Endothelial cell (in vitro differentiated cells): ENCODE measurements at places on chromosomes 11 and 22. TPM values are rescaled to one million over a fixed set of nuclear protein-coding genes. Genes with fewer than 3 reads are reported as not detected.

Gene VSTM5
- total RNA-seq = 0.56 TPM

DNA sequence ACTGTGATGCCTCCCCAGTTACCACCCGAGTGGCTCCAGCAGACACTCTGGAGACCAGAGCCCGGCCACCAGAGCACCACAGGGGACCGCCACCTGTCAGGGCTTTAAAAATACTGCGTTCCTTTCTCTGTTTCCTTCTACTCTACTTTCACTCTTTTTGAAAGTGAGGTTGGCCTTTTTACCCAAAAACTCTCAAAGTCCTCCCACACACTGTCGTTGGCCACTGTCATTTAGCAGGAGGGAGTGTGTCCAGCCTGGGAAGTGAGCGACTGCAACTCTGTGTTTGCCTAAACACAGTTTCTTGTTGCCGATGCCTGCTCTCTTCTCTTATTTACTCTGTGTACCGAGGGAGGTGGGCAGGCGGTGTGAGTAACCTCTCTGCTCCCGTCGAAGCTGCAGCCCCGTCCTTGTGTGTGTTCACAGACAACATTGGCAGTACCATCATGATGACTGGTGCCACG, 90.8 kb upstream of the CLDN5 start:
- H3K4me1 ChIP-seq = peaks cover 17% of the 10 kb centered on the region
- peaks cover 6% of the 10 kb centered on the region for H3K27me3 ChIP-seq
- H3K4me3 ChIP-seq = no peak overlapping the region
- no peak for DNase-seq
- H3K27ac ChIP-seq = no peak overlapping the region

Gene GAL
- 15.9 TPM for total RNA-seq

GRCh38 chr22:32801537-32802236, at the start of gene TIMP3:
TSS of gene TIMP3 (plus strand) at chr22:32801705. CDS start at chr22:32802002, 297 bp downstream.
- peak within 1 kb of the TSS; percentile 97 for H3K4me3 ChIP-seq
- peaks cover 24% of the 10 kb centered on the region for H3K4me1 ChIP-seq
- peak within 1 kb of the TSS; percentile 70 for H3K27ac ChIP-seq
- peak; percentile 81 for DNase-seq
- H3K36me3 ChIP-seq = no peaks in the 10 kb centered on the region

DNA sequence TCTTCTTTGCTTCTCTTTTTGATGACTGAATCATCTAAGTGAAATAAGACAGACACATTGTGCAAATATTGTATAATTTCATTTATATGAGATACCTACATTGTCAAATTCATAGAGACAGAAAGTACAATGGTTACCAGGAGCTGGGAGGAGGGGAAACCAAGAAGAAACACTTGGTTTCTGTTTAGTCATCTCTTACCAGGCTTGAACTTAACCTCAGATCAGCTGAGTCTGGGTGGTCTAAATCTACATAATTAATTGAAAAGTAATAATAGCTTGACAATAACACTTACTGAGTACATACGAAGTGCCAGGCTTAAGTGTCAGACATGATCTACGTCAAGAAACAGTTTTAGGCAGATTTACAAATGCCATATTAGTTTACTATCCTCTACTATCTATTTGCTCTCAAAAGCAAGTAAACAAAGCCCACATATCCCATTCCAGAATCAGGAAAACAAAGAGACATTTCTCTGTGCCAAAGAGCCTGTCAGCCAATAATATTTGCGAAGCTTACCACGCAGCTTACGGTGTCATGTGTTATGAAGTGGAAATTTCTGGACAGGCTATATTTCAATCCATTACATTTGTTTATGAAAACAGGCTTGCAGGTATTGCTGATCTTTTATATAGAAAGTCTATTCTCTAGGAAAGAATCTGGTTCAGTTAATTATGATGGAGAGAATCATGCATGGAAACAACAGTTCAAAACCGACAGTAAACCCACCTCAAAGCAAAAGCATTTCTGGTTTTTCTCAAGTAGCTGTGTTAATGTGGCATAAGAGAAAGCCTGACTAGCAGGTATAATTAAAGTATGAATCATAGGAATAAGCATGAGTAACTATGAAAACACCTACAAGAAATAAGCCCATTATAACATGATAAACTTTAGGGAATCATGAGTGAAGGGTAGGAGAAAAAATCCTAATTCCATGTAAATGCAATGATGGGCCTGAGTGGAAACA, 2.7 kb upstream of the ARHGAP42 start:
- H3K36me3 ChIP-seq = no peaks in the 10 kb centered on the region
- H3K27ac ChIP-seq = no peak overlapping the region
- H3K4me3 ChIP-seq = no peak overlapping the region
- H3K27me3 ChIP-seq = peaks cover 6% of the 10 kb centered on the region

Gene BRD1
- total RNA-seq = 40.3 TPM

DNA sequence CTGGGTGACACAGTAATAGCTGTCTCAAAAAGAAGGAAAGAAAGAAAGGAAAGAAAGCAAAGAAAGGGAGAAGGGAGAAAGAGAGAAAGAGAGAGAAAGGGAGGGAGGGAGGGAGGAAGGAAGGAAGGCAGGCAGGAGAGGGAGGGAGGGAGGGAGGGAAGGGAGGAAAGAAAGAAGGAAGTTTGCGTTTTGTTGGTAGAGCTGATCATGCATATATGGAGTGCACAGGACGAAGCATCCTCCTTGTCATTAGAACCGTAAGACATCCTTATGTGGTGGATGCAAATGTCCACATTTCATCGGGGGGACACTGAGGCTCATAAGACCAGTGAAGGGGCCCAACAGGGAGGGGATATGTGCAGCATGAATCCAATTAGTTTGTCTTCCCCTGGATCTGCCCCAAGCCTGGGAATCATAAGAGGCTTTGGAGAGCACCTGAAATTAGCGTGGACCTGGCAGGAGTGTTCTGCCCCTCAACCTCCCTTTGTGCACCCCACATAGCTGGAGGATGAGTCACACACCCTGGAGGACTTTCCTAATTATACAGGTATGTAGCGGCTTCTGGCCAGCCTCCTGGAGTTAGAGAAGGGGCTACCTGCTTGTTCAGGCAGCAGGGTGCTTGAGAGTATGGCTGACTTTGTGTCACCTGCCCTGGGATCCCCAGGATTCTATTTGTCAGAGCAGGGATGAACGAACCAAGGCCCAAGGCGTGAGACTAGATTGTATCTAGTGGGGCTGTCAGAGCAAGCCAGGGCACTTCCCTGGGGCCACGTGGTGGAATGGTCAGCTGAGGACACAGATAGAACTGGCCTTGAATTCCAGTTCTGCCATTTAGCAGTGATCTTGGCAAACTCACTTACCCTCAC, 119.7 kb upstream of the CD82 start:
- no peak for DNase-seq
- H3K36me3 ChIP-seq = no peaks in the 10 kb centered on the region
- H3K4me1 ChIP-seq = no peaks in the 10 kb centered on the region
- peaks cover 1% of the 10 kb centered on the region for H3K27me3 ChIP-seq

Gene NFAM1
- 1.6 TPM for total RNA-seq

Gene POTEH
- total RNA-seq = not detected

GRCh38 chr11:104819603-104820002, 78.7 kb downstream of the CASP12 start:
- H3K4me3 ChIP-seq = no peak overlapping the region
- no peak for DNase-seq
- H3K27me3 ChIP-seq = peaks cover 2% of the 10 kb centered on the region

- DNase-seq = no peak
- H3K27me3 ChIP-seq = no peaks in the 10 kb centered on the region
- no peak overlapping the region for H3K27ac ChIP-seq
- H3K36me3 ChIP-seq = no peaks in the 10 kb centered on the region
- H3K4me1 ChIP-seq = no peaks in the 10 kb centered on the region
Measured at GRCh38 chr11:113496026-113496651, 20.9 kb upstream of the DRD2 start.

Gene C11orf42
- not detected for total RNA-seq

DNA sequence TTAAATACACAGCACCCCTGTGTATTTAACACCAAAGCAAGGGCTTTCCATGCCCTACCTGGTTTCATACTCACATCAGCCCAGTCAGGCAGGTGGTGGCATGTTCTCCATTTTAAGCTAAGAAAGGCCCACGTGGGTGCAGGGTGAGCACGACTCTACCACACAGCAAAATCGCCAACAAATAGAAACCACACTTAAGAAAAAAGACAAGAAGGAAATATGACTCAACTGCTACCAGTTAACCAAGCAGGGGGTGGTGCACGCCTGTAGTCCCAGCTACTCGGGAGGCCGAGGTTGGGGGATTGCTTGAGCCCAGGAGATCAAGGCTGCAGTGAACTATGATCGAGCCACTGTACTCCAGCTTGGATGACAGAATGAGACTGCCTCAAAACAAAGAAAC, 35.2 kb upstream of the TFIP11 start:
- DNase-seq = no peak
- peaks cover 6% of the 10 kb centered on the region for H3K36me3 ChIP-seq
- H3K4me1 ChIP-seq = peaks cover 4% of the 10 kb centered on the region
- no peak overlapping the region for H3K27ac ChIP-seq

DNA sequence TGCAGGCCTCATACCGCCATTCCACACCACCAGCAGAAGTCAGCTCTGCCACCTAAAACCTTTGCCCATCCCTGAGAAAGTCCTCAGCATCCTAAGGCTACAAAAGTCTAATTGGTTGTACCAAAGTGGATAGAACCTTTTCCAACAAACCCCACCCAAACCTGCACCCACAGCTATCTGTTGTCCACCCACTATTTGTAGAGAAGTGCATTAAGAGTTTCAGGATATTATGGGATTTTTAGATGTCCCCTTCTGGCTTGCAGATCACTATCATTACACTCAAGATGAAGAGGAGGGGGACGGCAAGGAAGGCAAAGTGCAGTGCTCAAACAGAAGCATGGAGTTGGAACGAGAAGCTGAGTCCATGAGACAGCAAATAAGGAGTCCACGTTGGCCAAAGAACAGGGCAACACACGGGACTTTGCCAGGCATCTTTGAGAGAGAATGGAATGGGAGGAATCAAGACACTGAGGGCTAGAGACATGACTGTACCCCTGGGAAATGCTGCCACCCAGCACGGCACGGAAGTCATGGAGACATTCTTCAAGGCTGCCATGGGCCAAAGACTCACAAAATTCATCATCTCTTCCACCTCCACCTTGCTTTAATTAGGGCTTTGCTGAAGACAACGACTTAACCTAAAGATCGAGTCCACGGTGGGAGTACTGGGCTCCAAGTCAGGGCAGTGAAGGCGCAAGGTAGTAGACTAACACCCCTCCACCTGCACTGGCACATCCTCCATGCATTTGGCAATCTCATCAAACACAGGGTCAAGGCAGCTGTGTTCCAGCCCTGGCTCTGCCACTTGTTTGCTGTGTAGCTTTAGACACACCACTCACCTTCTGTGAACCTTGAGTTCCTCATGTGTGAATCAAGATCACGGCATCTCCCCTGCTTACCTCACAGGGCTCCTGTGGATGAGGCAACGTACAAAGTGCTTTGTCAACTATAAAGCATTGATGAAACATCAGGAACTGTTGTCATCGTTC, 112.9 kb upstream of the TMEM45B start:
- no peak overlapping the region for H3K27ac ChIP-seq
- peaks cover 5% of the 10 kb centered on the region for H3K27me3 ChIP-seq
- no peaks in the 10 kb centered on the region for H3K36me3 ChIP-seq
- no peak overlapping the region for H3K4me3 ChIP-seq
- DNase-seq = no peak

- no peak for DNase-seq
- H3K36me3 ChIP-seq = no peaks in the 10 kb centered on the region
- no peak overlapping the region for H3K4me3 ChIP-seq
- no peak overlapping the region for H3K27ac ChIP-seq
- H3K27me3 ChIP-seq = peaks cover 8% of the 10 kb centered on the region
- H3K4me1 ChIP-seq = peaks cover 3% of the 10 kb centered on the region
Measured at GRCh38 chr11:108966978-108967377, 302.1 kb downstream of the DDX10 start.

Gene ROBO3
- total RNA-seq = 40.0 TPM

Gene C11orf52
- total RNA-seq = 2.8 TPM

- no peak overlapping the region for H3K27ac ChIP-seq
- H3K4me1 ChIP-seq = no peaks in the 10 kb centered on the region
- peaks cover 10% of the 10 kb centered on the region for H3K36me3 ChIP-seq
Measured at GRCh38 chr11:11822946-11823345, 18.8 kb upstream of the USP47 start.

GRCh38 chr22:47793304-47794101, 1031.1 kb downstream of the TBC1D22A start:
- peaks cover 3% of the 10 kb centered on the region for H3K4me1 ChIP-seq
- no peak overlapping the region for H3K4me3 ChIP-seq
- no peaks in the 10 kb centered on the region for H3K36me3 ChIP-seq
- DNase-seq = no peak

Gene CDC42EP1
- 51.2 TPM for total RNA-seq

- H3K36me3 ChIP-seq = no peaks in the 10 kb centered on the region
- H3K27me3 ChIP-seq = no peaks in the 10 kb centered on the region
- H3K27ac ChIP-seq = no peak overlapping the region
- no peak overlapping the region for H3K4me3 ChIP-seq
Measured at GRCh38 chr11:124195189-124195734, 12.1 kb downstream of the OR10D3 start.

- no peak overlapping the region for H3K4me3 ChIP-seq
- H3K27ac ChIP-seq = no peak overlapping the region
- H3K27me3 ChIP-seq = no peaks in the 10 kb centered on the region
Measured at GRCh38 chr11:96680211-96681018, 290.6 kb downstream of the JRKL start.

- H3K27ac ChIP-seq = no peak overlapping the region
- H3K4me1 ChIP-seq = no peaks in the 10 kb centered on the region
- DNase-seq = no peak
Measured at GRCh38 chr11:78150754-78151153, 11.3 kb upstream of the ALG8 start.

DNA sequence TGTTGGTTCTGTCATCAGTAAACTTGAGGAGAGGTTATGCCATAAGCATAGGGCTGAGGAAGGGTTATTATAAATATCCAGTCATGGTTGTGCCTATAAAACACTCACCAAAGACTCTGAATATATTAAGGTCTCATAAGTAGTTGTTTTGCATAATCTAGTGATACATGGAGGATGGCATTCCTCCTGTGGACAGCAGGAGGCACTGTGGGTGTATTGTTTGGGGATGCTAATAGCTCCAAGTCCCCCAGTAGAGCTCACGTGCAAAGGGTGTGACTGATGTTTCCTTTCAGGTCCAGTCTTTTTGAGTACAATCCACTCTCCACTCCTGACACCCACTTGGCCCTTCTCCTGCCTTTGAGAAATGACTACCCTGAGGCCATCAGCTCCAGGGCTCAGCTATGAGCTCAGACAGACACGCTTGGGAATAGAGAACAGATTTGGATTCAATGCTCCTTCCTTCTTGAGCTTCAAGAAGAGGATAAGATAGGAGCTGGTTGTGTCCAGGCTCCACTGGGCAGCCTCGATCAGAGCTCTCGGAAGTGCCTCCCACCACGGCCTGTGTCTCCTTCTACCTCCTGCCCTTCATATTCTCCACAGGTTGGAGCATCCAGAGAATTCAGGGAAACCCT, 85.2 kb upstream of the IGLL5 start:
- H3K27me3 ChIP-seq = no peaks in the 10 kb centered on the region
- no peak overlapping the region for H3K4me3 ChIP-seq
- DNase-seq = no peak
- no peak overlapping the region for H3K27ac ChIP-seq
- H3K4me1 ChIP-seq = no peaks in the 10 kb centered on the region

- H3K27me3 ChIP-seq = peaks cover 4% of the 10 kb centered on the region
- no peak for DNase-seq
- H3K4me3 ChIP-seq = no peak overlapping the region
- H3K4me1 ChIP-seq = no peaks in the 10 kb centered on the region
- H3K36me3 ChIP-seq = no peaks in the 10 kb centered on the region
- H3K27ac ChIP-seq = no peak overlapping the region
Measured at GRCh38 chr11:28793282-28793738, 685.1 kb downstream of the METTL15 start.

- H3K27me3 ChIP-seq = peaks cover 15% of the 10 kb centered on the region
- peaks cover 42% of the 10 kb centered on the region for H3K36me3 ChIP-seq
- DNase-seq = no peak
Measured at GRCh38 chr11:689625-690024, 5.4 kb downstream of the DEAF1 start.

Gene OR4A16
- total RNA-seq = not detected

Gene GPR83
- 0.31 TPM for total RNA-seq
